Smooth muscle cell of the brain vasculature (primary cell): ENCODE measurements at places on chromosomes 6 and 20.

DNA sequence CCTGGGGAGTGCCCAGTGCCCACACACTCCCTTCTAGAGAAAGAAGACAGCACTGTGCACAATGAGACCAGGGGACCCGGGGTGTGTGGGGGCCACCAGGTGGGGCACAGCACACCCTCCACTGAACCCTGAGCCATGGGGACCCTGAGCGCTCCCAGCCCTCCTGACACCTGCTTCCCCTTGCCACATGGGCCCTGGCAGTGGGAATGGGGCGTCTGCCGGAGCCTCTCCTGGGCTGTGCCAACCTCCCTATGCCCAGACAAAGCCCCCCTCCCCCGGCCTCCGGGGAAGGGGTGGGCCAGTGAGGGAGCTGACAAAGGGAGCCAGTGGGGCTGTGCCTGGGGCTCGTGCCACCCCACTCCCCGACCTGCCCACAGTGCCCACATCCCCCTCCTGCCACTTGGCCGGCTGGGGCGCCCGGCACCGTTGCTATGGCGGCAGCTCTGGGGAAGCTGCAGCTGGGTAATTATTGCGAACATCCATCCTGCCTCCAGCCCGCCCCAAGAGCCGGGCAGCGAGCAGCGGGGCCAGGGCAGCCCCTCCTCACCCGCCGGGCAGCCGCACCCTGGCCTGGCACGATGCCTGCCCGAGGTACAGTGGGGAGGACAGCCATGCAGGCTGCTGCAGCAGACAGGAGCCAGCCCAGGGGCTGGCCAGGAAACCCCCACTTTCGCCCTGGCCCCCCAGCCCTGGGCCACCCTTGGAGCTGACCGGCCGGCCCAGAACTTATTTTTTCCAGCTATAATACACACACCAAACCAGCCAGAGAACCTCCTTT is 41.9 kb upstream of the NOL4L start:
- DNase-seq: no peak

DNA sequence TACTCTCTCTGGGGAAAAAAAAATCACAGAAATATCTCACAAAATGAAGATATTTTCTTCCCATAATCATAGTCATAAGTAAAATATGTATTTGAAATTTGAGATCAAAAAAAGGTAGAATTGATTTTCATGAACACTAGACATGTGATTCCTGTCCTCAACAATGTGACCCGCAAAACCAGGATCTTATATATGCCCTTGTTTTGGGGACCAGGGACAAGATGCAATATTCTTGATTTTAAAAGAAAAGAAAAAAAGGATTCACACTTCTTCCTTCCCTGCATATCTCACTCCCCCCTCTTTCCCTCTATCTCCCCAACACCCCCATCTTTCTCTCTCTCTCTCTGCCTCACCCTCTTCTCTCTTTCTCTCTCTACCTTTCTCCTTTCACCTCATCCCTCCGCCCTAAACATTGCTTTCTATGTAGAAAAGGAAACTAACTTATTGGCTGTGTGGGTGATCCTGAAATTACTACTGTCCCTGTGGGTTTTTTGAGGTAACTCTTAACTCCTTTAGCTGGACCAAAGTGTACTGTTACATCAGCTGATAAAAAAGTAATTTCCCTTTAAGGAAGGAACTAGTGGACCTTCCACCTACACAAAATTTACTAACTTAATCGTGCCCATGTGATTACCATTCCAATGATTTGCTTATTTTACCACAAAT is 85.6 kb downstream of the AIG1 start:
- DNase-seq: no peak

DNA sequence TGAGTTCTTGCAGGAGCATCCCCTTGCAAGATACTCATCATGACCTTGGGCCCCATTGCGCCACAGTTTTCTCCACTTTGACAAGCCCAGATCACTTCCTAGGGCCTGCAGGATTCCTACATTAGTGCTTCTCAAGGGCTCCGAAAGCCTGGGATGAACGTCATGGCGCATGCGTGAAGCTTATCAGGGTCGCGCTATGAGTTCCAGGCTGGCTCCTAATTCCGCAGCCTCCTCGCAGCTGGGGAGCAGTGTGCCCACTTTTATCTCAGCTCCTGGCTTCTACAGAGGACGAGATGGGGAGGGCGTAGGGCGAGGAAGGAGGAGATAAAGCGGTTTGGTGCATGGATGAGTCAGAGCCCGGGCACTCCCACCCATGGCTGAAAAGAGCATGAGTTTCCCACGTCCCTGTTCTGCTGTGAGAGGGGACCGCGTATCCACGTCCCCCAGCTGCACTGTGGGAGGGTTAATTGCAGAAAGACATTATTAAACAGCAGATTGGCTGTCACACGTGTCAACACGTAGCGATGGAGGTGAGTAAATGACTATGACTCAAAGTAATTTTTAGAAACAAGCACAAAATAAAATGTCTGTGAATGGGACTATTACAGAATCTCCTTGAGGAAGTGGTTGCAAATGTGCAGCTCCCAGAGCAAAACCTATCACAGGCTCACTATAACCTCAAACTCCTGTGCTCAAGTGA is 72.9 kb upstream of the DSP start:
- DNase-seq: no peak

GRCh38 chr6:51901766-51902764 is 185.3 kb downstream of the PKHD1 start:
- no peak for DNase-seq

DNA sequence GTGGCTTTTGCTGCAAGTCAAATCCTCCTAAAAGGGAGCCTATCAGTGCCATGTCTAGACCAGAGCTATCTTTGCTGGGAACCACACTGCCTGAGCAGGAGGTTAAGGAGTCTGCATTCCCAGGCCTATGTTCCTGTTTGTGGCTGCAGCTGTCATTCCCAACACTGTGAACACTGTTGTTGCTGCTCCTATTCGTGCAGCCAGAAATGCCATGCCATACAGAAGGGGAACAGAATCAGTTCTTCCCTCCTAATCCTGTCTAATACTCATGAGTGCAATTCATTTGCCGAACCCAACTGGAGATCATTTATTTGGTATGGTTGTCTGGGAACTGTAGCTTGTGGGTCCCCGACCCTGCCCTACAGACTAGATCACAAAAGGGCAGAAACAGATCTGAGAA is 406.5 kb upstream of the GJE1 start:
- DNase-seq: no peak

DNA sequence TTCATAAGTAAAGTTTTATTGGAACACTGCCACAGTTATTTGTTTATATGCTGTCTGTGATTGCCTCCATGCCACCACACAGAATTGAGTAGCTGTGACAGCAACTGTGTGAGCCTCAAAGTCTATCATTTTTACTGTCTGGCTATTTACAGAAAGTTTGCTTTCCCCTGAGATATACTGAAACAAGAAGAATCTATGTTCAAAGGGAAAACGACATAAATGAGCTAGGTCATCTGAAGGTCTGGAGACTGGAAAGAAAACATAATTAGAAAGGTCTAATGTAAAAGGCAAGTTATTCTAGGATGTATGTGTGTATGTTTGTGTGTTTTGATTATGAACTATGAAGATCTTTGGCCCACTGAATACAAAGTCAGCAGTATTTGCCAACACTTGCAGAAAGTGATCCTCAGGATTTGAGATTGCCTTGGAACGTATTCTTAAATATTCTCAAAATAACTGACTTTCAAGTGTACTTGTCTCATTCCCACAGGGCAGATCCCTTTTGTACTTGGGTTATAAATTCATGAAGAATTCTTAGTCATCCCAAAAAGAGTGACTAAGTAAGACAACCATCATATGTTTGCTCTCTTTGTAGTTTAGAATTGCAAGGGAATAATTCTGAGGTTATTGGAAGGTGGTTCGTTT is 677.7 kb downstream of the DOK5 start:
- no peak for DNase-seq

DNA sequence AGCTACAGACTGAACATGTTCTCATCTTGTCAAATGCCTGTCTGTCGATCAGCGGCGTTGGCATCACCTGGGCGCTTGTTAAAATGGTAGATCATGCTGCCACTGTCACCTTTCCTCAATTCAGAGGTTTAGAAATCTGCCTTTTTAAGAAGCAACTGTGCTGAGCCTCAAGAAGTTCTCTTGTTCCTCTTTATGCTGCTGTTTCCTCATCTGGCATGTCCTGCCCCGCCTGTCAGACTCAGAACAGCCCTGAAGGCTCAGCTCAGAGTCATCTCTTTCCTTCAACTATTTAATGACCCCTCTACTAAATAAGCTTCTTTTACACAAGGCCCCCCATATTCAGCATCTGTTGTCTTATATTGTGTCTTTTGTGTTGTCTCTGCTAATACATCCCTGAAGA is 368.2 kb downstream of the EPM2A start:
- DNase-seq: no peak
